ENCODE measurements at places on chromosomes 2 and 18.
A peak's percentile ranks its signal among the peaks of the same experiment; 100 is the strongest.

DNA sequence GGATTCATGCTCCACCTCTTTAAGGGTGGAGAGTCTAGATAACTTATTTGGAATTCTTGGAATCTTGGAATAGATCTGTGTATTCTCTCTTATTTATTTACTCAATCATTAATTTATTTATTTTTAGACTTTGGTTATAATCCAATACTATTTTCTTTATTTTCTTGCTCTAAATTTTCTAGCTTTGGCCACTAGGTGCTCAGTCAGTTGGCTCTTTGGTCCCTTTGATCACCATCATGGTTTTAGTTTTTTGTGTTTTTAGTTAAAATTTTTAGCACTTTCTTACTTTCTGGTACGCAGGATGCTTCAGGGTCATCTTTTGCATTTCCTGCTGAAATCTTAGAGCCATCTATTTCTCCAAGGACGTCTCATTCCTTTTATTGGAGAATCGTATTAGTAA, 5.2 kb upstream of the PLEK start:
- DNase-seq, result no peak

GRCh38 chr2:12672711-12673315, 43.9 kb upstream of the TRIB2 start:
- DNase-seq, result no peak

DNA sequence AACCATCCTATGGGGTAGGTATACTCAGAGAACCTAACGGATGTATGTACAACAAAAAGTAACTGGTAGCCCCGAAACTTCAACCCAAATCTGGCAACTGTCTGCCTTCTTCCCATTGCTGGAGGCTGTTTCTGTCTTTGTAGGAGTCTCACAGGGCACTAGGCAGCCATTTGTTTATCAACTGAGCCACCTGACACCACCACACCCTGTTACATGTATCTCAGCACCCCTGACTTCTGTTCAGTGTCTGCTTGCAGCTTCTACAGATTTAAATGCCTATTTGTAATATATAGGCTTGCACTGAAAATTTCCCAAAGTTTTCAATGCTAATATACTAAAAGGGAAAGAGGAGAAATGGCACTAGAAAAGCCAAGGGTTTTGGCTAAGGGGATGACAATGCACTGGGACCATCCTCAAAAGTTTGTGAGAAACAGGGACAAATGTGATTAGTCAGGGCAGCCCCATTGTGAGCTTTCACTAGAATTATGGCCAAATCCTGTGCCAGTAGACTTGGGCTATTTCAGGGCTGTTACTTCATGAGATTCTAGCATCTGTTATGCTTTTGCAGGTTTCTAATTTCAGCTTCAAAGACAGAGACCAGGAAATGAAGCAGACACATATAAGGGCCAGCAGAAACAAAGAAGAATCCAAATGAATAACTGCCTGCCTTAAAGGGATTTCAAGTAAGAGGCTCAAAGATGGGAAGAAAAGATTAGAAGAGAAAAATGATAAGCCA, 103.3 kb downstream of the MYO5B start:
- no peak for DNase-seq

DNA sequence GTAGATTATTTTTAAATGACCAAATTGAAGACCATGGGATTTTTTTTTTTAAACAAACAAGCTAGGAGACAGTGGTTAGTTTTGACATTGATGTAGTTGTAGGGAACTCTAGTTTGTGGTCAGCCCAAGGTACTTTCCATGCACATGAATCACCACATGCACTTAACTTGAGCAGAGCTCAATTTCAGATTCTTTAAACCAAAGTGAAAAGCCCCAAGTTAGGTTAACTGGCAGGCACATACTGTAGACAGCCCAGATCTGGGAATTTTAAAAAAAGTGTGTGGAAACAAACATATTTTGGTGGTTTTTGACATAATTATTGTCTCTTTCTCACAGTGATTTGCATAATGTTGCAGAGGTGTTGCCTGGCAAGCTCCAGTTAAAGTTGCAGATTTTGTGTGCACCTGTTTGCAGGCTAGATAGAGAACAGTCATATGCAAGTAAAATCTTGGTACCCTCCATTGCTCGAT, 88.4 kb downstream of the BCL2L11 start:
- no peak for DNase-seq

DNA sequence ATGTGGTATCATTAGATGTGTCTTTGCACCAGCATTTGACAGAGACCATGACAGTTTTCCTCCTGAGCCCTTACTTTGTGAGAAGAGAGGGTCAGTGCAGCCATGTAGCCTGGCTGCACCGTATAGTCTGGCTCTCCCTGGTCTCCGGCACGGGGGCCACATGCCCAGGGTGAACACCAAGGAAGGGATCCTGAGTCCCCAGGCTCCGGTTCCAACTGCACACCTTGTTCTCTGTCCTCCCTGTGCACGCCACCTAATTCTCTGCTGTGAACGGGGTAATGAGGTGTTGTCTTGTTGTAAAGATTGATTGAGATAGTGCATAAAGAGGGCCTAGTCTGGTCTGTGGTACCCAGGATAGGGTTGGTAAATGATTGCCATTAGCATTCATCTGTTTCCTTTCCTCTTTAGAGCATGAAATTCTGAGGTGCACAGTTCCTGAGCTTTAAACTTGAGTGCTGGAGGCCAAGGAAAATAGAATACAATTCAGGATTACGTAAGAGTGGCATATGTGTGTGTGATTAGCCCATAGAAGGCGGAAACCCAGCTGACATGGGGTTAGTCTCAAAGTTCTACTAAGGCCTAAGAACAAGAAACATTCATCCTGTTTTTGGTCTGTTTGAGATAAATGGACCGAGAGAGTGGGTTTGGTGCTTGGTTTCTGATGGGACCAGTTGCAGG, 55.5 kb downstream of the NCK2 start:
- no peak for DNase-seq

- DNase-seq, result no peak
These were observed 348.9 kb upstream of the RAB12 start for GRCh38 chr18:8260319-8260718.

DNA sequence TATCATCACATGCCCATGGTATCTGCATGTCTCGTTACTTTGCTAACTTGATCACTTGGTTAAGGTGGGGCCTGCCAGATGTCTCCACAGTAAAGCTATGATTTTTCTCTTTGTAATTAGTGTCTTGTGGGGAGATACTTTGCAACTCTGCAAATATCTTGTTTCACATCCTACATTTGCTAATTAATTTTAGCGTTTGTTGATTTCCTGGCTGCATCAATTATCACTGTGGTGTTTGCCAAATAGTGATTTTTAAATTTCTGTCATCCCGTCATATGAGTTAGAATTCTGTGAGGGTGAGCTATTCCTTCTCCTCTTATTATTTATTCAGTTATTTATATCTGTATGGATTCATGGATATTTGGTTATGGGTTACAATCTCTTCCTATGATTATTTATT, 161.4 kb downstream of the FMNL2 start:
- DNase-seq, result no peak

DNA sequence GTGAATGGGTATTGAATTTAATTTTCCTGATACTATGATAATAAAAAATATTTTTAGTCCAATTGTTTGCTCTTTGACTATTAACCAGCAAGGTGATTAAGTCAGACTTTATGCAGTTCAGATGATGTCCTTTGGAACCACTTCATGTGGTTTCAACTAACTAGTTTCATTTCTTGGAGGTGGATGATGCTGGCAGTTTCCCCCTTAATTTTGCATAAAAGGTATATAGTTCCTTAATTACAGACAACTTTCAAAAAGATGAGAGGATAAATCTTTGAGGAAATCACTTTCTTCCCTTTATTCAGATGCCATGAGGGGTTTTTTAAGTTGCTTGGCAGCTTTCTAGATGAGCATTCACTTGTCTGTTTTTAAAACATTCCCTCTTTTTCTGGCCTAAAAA, 223.1 kb downstream of the PHLPP1 start:
- DNase-seq, result no peak

GRCh38 chr2:86622519-86623042, 1.1 kb downstream of the RNF103 start:
- DNase-seq, result no peak

GRCh38 chr2:72415781-72416475, 268.3 kb upstream of the CYP26B1 start:
- DNase-seq, result no peak

GRCh38 chr18:63730773-63731172, 28.0 kb downstream of the SERPINB11 start:
- DNase-seq, result no peak

DNA sequence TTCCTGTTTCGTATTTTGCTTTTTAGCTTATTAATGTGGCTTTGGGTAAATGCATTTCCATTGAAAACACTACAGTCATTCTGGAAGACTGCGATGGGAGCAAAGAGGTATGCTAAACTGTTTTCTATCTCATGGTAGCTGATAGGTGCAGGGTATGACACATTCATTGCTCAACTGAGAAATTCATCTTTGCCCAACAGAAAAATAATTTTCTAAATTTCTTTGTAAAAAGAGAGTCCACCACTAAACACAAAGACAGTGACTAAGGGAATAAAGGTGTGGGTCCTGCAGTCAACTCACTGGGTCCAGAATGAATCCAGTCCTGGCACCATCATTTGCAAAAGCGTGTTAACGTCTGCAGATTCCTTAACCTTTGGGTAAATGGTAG, 19.9 kb downstream of the ERMN start:
- no peak for DNase-seq

DNA sequence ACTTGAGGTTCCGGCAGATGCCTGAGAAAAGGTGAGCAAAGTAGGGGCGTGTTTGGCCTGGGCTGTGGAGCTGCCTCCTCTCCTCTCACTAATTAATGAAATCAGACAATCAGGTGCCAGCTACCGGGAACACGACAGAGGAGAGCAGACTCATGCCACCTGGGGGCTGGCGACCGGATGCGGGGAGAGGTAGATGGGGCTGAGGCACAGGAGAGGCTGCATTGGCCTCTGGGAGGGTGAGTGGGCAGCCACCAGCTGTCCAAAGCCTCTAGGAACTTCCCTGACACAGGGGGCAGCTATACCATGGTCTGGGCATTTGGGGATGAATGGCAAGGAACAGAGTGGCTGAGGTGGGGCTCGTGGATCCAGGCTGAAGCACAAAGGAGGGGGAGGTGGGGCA, 25.0 kb downstream of the FBXO41 start:
- DNase-seq, result peak; percentile 34

GRCh38 chr18:21183670-21184069, 58.4 kb upstream of the GREB1L start:
- DNase-seq, result no peak

DNA sequence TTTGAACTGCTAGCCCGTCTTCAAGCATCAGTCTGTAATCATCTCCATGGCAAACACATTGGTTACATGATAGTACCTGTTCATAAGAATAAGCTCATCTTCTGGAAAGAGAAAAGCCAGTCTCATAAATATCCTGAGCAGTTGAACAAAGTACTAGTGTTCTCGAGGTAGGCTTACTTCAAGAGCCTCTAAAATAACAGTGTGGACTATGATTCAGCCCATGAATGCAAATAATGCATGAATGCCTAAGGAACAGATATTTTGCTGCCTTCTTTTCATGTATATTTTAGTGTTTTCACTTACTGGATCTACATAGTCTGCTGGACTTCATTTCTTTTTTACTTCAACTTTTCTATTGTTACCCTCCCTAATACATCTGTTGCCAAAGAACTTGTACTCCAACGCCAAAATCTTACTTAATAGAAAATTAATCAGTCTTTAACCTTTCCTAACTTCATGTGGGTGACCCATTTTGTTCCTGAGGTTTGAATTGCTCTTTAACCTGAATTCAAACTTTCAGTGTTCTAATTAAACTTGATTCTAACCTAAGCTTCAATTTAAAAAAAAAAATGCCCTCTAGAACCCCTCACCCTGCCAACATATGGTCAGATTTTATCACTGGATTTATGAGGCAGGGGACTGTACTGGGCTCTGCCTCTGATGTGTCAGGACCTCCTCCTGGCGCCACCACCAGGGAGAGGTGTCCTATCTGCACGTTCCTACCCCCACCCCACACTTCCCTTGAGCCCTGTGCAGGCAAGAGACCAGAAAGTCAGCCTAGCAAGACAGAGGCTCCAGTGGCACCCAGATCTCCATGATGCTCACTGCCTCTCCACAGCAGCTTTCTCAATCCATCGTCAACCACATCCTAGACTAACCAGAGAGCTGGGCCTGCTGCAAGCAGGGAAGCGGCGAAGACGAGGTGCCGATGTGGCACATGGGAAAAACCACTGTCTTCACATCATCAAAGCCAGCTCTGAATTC, 264.7 kb upstream of the ID2 start:
- DNase-seq, result no peak

GRCh38 chr2:235378944-235379343, 114.9 kb upstream of the AGAP1 start:
- no peak for DNase-seq

DNA sequence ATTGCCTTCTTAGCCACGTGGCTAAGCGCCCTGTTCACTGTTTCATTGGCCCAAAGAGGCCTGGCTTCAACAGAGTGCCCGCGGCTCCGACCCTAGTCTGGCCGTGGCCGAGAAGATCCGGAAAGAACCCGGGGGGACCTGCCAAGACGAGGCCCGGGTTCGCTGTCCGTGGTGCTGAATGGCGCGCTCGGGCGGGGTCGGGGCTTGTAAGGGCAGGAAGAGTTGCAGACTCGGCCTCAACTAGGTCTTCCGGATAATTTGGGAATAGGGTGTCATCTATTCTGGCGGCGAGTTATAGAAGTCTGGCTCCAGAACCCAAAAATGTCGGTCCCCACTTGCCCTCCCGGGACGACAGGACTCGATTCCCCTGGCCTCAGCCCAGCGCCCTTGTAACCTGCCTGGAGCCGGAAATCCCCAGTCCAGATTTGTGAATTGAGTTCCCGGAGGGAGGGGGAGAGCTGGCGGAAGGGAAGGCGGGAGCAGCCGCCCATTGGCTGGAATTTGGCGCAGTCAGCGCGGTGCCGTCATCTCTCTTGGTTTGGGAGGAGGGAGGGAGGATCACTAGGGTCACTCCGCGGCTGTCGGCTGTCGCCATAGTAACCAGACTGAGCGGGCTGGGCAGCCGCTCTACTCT, 3.5 kb downstream of the CDK5R2 start:
- DNase-seq, result peak; percentile 97

DNA sequence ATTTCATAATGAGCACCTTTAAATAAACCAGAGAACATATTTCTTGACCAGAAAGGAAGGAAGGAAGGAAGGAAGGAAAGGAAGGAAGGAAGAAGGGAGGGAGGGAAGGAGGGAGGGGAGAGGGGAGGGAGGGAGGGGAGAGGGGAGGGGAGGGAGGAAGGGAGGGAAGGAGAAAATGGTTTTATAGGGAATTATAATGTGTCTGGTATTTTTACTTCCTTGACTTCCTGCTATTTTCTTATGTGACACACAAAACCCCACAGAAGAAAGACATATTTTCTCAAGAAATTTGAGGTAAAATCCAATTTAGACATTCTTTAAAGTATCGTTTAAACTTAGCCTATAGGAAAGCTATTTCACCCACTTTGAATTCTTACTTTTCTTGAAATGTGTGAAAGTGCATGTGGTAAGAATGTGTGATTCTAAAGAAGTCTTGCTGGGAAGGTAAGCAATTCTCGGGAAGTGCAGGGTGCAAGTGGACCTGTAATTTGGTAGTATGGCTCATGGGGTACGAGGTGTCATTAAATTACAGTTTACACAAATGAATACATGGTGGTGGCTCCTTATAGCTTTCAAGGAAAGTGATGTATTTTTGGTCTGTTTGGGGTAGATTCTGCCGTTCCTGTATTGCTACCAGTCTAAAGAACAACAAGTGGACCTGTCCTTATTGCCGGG, 18.0 kb downstream of the RNF125 start:
- no peak for DNase-seq

All from ecto neural progenitor cell (in vitro differentiated cells).